ENCODE measurements at places on chromosomes 1 and 21.

GRCh38 chr1:218945050-218945449, 228.6 kb upstream of the LYPLAL1 start:
- DNase-seq, result no peak

GRCh38 chr1:171265686-171266085, 17.4 kb downstream of the FMO1 start:
- DNase-seq, result no peak

GRCh38 chr1:201542309-201543035, 3.5 kb downstream of the NAV1 start:
- no peak for DNase-seq

DNA sequence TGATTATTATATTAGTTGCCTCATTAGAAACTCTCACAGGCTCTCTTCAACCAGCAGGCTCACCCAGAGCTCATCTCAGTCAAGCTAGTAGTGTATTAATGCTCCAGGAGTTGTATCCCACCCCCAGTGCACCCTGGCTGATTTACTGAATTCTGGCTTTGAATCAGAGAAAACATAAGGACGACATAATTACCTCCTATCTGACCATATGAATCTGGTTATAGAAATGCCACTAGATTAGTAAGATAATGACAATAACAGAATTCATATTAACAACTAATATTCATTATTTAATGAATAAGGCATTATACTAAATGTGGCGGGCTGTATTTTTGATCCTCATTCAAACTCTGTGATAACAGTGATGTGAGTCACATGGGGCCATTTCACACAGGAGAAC, 1066.7 kb downstream of the TTLL7 start:
- no peak for DNase-seq

DNA sequence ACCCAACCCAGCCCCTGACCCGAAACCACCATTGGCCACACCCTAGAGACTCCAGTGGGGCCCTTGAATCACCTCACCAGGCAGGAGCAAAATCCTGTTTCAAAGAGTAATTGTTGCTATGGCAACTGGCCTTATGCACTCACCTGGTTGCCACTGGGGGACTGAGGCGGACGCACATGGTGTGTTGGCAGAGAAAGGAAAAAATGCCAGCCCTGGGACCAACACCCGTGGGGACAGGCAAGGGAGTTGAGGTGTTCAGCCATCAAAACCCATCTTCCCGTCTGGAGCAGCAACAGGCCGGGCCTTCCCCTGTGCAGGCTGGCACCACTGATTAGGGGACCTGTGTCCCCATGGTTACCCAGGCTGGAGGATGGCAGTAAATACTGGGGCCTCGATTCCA, 395.8 kb upstream of the VAMP3 start:
- no peak for DNase-seq

GRCh38 chr1:187744665-187745064, 915.9 kb downstream of the PLA2G4A start:
- DNase-seq, result no peak

DNA sequence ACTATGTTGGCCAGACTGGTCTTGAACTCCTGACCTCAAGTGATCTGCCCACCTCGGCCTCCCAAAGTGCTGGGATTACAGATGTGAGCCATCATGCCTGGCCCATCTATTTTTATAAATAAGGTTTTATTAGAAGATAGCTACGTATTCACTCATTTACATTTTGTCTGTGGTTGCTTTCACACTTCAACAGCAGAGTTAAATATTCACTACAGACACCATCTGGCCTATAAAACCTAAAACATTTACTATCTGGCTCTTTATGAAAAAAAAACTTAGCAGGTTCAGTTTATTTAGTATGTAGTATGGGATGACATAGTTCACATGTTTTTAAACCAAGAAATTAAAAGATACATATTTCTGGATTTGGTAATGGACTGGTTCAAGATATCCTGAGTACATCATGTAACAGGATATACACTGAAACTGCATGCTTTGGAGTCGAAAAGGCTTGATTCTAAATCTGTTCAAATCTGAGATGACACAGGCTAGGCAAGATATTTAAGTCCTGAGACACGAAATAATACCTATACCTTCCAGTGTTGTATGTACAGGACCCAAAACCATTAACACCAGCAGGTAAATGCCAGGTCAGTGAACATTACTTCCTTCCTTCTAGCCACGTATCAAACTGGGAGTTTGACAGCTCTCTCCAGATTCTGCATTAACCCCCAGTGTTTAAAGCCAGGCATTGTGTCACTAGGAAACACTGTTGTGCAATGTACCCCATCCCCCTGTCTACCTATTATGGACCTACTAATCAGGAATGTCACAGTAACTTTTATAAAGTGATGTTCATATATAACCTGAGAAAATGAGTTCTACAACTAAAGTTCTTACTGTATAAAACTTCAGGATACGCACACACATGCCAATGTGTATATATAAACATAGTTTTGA, 54.3 kb upstream of the SDC3 start:
- DNase-seq, result no peak

Data from NCI-H2227 treated with DMSO at 0.1 percent for 48 hours (cell line).